ENCODE measurements at places on chromosomes 5 and 9.

DNA sequence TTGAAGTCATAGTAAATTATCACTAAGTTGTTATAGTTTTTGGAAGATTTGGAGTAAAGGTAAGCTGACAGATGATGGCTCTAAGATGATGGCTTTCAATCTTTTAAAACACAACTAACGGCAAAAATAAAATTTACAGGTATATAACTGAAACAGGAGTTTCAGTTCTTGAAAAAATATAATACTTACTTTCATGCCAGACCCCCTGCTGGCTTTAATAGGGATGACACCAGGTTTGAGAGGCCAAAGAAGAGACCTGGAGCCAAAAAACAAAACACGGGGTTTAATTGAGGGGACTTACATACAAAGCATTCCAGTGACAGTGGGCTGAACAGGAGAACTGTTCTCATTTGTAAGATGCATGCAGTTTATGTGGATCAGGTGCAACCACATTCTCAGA lies 301.7 kb upstream of the PCSK5 start:
- no peak for DNase-seq

GRCh38 chr9:85658716-85659115 lies 83.0 kb downstream of the AGTPBP1 start:
- no peak for DNase-seq

GRCh38 chr5:96196407-96196806 lies 234.8 kb upstream of the ELL2 start:
- DNase-seq: no peak

DNA sequence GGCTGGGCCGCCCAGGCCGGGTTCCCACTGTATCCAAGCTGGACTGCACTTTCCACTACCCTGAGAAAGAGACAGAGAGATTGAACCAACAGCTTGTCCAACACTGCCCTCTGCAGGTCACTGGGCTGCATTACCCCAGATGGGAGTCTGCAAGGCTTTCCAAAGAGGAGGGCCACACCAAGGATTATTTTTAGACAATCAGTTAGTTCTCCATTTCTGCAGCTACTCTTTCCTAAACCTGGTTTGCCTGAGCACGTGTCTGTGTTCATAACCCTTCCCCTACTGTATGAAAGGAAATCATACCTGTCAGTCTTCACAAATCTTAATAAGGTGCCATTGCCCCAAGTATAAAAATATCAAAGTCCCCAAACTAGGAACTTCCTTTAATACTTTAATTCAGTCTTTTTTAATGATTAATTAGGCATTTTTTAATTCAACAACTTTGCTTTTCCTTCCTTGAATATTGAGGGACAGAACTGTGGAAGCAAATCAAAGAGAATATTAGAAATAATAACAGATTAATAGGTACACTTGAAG lies 13.4 kb upstream of the FGF1 start:
- peak; percentile 90 for DNase-seq

DNA sequence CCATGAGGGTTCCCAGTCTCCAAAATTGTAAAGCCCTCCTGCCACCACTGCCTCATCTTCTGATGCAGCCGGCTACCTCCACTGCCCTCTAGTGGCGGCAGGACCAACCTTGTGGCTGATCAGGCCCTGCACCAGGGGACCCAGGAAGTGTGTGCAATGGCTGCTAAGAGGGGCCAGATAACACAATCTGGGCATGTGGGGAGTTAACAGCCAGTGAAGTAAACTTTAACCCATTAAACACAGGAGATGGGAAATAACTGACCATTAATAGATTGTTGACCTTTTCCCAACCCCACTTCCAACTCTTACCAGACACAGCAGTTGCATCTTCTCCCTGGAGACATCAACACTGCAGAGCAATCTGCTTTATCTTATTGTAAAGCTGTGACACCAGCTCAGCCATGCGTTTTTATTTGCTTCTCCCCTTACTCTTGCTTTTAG lies 63.3 kb downstream of the FREM1 start:
- DNase-seq: peak; percentile 84

GRCh38 chr9:136856079-136856476 lies 3.9 kb downstream of the MAMDC4 start:
- no peak for DNase-seq

DNA sequence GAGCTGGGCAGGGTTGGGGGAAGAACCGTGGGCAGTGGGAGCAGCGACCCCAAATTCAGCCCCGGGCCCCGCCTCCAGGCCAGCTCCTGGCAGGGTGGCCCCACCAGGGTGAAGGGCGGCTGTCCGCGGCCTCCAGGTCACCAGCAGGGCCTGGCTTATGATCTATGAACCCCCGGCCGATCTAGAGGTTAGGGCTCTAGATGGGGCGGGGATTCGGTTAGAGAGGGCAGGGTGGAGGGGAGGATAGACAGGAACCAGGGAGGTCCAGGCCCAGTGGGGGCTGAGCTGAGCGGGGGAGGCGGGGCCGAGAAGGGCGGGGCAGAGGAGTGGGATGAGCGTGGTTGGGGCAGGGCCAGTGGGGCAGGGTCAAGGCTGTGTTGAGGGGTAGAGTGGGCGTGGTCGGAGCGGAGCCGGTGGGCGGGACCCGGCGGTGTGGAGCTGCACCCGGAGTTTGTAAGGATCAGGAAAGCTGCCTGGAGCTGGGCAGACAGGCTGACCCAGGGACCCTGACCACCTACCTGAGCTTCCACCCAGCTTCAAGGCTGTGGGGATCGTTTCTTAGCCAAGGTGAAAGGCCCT lies 29.3 kb upstream of the OBP2B start:
- DNase-seq: peak; percentile 69

DNA sequence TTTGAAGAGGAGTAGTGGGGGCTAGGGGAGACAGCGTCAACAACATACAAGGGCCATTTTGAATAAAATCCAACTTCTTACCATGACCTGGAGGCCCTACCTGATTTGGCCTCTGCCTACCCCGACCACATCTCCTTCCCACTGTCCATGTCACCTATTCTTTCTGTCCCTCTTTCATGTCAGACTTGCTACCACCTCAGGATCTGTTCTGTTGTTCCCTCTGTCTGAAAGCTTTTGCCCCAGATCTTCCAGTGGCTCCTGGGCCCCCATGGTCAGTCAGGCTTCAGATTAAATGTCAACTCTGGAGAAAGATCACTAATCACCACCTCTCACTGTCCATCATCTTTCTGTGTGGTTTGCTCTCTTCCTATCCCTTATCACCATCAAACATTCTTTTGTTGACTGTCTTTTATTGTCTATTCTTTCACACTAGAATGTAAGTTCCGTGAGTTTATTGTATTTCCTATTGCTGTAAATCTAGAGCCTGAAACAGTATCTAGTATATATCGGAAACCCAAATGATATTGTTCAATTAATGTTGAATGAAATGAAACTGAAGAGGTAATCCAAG lies 31.2 kb upstream of the APC start:
- DNase-seq: no peak

GRCh38 chr5:56247592-56247991 lies 14.5 kb upstream of the ANKRD55 start:
- DNase-seq: no peak

- no peak for DNase-seq
Measured at GRCh38 chr5:23629396-23629795, 122.0 kb downstream of the PRDM9 start.

- no peak for DNase-seq
Measured at GRCh38 chr9:99681113-99681512, 140.6 kb upstream of the NR4A3 start.

DNA sequence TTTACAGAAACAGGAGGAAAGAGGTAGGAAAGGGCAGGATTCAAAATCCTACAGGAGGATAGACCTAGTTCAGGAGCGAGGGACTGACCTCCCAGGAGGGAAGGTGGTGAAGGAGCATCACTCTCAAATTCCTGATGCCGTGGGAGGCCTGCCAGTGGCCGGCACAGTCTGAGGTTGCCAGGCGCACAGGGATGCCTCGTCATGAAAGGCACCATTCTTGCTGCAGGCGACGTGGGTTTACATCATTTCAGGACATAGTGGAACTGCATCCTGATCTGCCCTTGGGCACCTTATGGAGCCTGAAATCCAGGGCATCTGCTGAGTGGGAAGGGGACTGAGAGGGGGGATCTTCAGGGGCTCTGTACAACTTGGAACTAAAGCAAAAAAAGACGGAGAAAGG lies 163.2 kb upstream of the S1PR3 start:
- DNase-seq: no peak

DNA sequence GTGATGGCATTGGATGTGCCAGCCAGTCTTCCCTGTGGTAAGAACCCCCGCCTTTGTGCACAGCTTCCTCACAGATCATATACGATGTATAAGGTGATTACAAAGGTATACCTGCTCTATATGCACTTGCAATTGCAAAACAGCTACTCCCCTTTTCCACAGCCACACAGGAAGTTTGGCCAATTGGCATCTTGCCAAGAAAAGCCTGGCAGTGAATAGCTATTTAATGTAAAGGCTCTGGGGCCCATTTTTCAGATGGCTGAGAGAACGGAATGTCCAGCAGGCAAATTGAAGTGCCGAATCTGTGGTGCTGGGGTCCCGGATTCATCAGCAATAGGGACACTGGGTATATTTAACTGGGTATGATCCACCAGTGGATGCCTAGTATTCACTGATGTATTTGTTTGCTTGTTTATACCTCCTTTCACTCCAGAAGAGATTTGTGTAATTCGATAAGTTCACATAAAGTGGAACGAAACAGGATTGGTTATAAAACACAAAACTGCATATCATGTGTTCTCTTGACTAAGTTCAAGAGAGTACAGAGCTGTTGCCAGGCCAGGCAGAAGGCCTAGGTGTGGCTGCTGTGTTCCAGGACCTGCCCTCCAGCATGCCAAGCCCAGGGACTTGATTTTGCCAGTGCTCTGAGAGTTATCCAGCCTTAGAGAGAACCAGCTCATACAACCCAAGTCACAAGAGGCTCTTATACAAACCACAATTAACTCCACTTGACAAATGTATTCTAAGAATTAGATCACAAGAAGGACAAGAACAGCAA lies 27.7 kb upstream of the GABRP start:
- no peak for DNase-seq

DNA sequence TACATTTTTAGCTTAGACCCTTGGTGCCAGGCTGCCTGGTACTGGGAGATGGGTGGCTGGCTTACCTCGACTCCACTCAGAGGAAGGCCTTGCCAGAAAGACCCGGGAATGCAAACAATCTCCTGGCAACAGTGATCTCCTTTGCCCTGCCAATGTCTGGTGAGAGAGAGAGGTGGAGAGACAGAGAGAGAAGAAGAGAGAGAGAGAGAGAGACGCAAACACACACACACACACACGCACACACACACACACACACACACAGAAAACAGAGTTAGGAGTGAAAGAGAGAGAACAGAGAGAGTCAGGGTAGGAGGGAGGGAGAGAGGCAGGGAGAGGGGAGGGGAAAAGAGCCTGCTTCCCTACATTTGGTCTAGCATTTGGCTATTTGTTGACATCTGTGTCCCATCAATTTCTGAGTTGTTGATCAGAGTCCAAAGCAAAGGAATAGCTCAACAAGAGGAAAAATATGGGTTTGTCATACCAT lies 181.6 kb upstream of the MAP1B start:
- no peak for DNase-seq

- DNase-seq: no peak
Measured at GRCh38 chr5:135233477-135233876, 165.6 kb downstream of the MACROH2A1 start.

DNA sequence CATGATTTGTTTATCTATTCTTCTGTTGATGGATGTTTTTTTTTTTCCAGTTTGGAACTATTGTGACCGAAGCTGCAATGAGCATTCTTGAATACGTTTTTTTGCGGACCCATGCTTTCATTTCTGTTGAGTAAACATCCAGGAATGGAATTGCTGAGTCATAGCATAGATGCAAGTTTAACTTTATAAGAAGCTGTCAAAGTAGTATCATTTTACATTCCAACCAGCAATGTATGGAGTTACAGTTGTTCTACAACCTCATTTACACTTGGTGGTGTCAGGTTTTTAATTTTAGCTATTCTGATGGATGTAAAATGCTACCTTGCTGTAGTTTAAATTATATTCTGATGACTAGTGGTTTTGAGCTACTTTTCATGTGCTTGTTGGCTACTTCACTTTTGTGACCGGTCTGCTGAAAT lies 49.0 kb downstream of the NPR3 start:
- no peak for DNase-seq

DNA sequence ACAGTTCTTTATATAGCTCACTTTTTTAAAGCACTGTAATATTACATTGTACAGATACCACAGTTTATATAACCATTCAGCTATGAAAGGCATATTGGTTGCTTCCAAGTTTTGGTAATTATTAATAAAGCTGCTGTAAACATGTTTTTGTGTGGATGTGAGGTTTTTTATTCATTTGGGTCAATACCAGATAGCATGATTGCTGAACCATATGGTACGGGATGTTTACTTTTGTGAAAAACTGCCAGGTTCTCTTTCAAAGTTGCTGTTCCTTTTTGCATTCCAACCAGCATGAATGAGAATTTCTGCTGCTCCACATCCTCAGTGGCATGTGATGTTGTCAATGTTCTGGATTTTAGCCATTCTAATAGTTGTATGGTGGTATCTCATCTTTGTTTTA lies 439.6 kb upstream of the NMUR2 start:
- DNase-seq: no peak

- DNase-seq: no peak
Measured at GRCh38 chr5:20113931-20114330, 125.9 kb upstream of the CDH18 start.

DNA sequence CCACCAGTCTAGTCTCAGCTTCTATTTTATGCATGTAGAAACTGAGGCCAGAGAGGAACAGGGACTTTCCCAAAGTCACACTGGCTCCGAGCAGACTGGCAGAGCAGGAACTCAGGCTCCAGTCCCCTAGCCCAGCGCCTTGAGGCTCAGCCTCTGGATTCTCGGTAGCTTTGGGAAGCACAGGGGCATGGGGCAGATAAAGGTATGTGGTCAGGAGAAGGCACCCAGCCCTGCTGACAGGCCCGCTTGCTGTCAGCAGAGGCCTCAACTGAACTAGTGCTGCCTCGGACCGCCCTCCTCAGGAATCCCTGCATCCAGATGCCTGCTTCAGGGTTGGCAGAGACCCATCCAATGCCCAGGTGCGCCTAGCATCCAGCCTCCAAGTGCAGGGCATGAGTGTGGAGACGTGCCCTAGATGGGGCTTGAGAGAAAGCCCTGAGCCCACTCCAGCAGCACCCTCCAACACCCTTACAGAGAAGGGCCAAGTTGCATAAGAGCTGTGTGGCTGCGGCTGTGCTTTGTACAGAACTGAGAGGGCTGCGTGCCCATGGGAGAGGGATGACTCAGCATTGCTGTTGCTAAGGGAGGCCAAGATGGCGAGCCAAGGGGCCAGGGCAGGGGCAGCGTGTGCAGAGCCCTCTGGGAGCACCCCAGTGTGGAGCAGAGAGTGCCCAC lies 168.6 kb downstream of the MACROH2A1 start:
- no peak for DNase-seq

DNA sequence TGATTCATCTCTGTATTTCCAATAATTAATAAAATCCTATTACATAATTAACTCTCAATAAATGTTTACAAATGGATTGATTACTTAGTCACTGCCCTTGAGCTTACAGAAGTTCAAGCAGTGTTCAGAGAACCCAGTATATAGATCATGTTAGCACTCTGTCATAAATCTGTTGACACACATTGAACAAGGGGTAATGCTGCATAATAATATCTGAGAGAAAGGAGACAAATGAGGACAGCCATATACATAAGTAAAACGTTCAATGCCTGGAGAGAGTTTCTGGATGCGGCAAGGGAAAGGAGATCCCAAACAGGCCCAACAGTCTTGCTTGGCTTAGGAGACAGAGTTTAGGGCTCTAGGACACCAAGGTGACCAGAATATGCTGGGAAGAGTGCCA lies 270.2 kb downstream of the FBXL17 start:
- peak; percentile 53 for DNase-seq

- DNase-seq: no peak
Measured at GRCh38 chr5:54593779-54594178, 76.2 kb downstream of the SNX18 start.
